D721Med (cell line): ENCODE measurements at places on chromosomes 13 and 19.
A peak's percentile ranks its signal among the peaks of the same experiment; 100 is the strongest.

DNA sequence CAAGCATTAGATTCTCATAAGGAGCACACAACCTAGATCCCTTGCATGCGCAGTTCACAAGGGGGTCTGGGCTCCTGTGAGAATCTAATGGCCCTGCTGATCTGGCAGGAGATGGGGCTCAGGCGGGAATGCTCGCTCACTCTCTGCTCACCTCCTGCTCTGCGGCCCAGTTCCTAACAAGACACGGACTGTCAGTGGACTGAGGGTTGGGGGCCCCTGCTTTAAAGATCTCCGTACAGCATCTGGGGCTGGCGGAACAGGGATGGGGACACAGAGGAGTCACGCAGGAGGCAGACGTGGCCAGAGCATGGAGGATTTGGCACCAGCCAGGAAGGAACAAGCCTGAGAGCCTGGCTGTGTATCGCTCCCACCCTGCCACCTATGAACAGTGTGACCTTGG lies 37.3 kb upstream of the ZNF536 start:
- DNase-seq = no peak

DNA sequence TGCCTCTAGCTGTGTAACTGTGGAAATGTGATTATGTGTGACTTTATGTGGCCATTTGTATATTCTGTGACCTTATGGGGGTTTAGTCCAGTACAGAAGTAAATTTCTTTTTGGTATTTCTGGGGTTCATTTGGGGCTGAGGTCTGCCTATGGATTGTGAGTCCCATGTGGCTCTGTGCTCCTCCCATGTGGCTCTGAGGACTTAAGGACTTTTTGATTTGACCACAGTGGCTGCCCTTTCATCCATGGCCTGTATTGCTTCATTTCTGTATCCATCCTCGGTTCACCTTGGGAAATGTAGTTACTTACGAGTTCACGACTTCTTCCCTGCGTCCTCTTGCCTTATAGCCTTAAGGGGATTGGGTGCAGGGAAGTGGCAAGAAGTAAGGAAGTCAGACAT lies 1.0 kb downstream of the ZNF420 start:
- no peak for DNase-seq

- DNase-seq = no peak
Measured at GRCh38 chr19:49666120-49666444, 349 bp downstream of the BCL2L12 start.

GRCh38 chr13:46668302-46668720 lies 115.3 kb downstream of the LRCH1 start:
- no peak for DNase-seq

DNA sequence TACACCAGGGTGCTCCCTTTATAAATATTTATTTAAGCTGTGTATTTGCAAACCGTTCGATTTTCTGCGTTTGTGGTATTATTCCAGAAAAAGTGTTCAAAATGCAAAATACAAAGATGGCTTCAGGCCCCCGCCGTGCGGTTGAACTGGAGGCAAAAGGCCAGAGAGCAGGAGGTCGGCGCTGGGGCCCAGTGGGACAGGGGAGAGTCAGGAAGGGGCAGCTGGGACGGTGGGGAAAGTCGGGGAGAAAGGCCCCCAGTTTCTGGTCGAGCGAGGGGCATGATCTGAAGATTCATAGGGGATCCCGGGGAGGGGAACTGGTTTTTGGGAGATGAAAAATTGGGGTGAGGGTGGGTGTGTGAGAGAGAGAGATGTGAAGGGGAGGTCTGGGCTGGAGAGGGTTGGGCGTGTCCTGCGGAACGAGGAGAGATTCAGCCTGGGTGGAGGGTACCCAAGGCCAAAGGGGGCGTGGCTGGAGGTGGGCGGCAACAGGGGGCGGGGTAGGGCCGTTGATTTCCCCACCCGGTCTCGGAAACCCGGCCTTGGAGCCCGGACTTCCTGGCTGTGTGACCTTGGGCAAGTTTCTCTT lies 678 bp downstream of the ISOC2 start:
- no peak for DNase-seq

DNA sequence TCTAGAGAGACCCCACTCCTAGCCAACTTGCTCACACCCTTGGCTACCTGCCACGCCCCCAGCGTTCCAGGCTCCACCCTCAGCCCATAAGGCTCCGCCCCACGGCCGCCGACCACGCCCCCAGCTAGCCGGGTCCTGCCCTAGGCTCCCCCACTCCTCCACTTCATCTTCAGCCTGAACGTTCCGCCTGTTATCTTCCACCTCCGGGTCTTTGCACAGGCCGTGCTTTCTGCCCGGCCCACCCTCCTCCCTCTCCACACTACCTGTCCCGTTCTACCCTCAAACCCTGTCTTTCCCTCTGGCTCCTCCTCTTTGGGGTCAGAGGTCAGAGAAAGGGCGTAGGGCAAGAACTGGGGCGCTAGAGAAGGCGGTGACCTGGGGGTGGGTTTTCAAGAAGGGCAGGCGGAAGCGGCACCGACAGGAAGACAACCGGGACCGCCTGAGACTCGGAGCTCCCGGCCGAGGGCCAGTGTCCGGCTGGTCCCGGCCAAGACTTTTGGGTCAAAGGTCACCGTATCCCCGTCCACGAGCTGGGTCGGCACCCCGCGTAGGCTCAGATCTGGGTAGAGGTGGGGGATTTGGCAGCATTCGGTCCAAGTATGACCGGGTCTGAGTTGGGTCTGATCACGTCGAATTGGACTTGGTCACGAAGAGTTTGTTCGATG lies 2.2 kb downstream of the PDE4C start:
- no peak for DNase-seq

- no peak for DNase-seq
Measured at GRCh38 chr13:28326056-28326455, 168.9 kb downstream of the FLT1 start.

GRCh38 chr13:114148521-114148855 lies 16.1 kb upstream of the RASA3 start:
- DNase-seq = peak; percentile 4

GRCh38 chr13:27583645-27584044 lies 36.7 kb downstream of the LNX2 start:
- no peak for DNase-seq

GRCh38 chr19:48391100-48392005 lies at the start of gene KDELR1:
Gene KDELR1, minus strand, starts transcription at chr19:48391551. Its CDS starts 193 bp downstream, at chr19:48391358.
- DNase-seq = peak; percentile 82

GRCh38 chr19:51587264-51588191 lies 16.4 kb downstream of the ZNF175 start:
- DNase-seq = no peak

DNA sequence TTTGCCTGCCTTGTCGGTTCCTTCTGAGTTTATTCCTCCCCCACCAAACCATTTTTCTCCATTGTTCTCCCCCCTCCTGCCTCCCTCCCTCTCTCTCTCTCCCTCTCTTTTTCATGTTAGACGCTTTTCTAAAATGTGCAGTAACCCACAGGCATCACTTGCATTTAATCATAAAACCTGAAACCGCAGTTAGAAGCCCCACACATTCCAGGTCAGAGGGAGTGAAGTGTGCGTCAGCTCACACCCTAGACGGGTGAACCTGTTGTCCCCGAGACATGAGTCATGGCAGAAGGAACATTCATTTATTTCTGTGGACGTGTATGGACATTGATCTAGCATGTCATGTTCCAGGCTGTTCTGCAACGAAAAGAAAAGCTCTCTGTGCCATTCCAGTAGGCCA lies 19.9 kb downstream of the ONECUT3 start:
- DNase-seq = no peak

- DNase-seq = no peak
Measured at GRCh38 chr19:35353635-35354034, 4.6 kb upstream of the FFAR3 start.

- DNase-seq = no peak
Measured at GRCh38 chr13:88704600-88705275, 1033.6 kb downstream of the SLITRK5 start.

GRCh38 chr13:113730258-113730691 lies 28.8 kb upstream of the TMEM255B start:
- no peak for DNase-seq

DNA sequence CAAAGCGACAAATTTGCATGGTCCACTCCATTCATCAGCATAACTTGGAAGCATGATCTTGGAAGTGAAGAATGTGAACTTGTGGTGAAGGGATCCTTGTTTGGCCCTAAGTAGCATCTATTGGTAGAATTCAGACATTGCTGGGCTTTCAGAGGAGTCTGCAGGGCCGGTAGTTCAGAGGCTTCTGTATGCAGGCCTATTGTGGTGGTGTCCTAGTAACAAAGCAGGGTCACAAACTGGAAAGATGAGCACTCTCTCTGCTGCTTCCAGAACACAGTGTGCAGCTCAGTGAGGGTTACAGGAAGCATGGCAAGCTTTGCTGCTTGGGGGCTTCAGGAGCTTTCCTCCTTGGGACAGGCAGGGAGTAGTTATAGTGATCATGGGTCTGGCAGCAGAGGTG lies 206.0 kb downstream of the TDRD3 start:
- DNase-seq = no peak

DNA sequence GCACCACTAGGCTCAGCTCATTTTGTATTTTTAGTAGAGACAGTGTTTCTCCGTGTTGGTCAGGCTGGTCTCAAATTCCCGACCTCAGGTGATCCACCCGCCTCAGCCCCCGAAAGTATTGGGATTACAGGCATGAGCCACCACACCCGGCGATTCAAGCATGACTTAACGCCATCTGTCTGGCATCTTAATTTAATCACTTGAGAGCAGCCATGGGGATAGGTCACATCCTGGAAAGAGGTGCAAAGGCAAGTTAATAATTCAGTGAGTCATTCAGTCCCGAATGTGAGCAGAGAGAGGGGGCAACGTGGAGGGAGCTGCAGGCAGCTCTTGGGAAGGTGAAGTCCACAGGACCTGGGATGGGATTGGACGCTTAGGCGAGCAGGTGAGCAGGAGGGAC lies 31.7 kb upstream of the USP29 start:
- DNase-seq = peak; percentile 57

DNA sequence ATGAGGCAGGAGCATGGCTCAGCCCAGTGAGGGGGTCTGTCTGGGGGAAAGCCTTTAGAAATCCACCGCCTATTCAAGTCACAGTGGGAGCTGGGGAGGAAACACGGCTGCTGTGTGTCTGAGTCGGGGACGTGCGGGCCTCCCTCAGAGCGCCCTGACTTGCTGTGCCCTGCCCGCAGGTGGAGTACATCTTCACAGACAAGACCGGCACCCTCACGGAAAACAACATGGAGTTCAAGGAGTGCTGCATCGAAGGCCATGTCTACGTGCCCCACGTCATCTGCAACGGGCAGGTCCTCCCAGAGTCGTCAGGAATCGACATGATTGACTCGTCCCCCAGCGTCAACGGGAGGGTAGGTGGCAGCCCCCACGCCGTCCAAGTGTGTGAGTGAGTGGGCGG lies 137.8 kb upstream of the MCF2L start:
- DNase-seq = no peak

DNA sequence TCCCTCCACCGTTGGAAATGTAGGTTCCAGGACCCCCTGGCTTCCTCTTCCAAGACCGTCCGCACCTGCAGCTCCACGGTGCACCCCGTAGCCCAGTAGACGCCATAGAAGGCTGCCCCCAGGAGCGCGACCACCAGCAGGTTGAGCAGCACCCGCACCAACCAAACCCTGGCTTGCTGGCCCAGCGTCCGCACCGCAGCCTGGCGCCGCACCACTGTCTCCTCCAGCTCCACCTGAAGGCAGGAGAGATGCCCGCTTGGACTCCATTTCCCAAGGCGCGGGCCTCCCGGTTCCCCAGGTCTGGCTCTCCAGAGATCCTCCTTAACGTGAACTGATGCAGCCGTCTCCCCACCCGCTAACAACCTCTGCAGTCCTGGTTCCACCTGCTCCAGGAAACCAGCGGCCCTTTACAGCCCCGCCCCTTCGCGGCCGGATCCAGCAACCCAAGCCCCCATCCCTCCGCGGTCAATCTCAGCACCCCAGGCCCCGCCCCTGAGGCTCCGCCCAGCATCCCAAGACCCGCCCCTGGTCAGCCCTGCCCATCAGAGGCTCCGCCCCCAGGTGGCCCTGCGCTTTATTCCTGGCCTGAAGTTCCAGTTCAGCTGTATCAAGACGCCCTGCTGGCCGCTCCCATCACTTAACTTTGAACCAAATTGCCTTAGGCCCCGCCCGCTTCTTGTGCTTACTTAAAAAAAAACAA lies 5.0 kb upstream of the LENG1 start:
- no peak for DNase-seq

DNA sequence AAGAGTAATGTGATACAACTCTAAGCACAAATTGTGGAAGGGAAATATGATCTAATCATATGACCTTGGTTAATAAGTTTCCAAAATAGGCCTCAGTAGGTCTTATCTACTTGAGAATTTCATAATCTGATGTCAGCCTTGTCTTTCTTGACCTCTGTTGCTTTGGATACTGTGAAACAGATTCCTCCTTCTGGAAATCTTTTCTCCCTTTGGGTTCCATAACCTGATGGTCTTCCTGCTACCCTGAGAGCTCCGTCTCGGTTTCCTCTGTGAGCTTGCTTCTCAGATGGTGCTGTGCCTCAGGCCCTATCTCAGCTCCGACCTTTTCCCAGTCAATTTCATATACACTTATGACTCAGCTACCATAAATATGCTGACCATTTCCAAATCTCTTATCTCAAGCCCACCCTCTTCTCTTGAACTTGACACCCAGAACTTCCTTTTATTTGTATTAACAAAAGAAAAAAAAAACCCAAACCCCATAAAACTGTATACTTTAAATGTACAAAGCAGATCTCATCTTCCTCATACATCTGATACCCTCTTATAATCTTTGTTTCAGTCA lies 6.4 kb upstream of the SLC46A3 start:
- no peak for DNase-seq

- DNase-seq = no peak
Measured at GRCh38 chr19:11736696-11737095, 2.0 kb downstream of the ZNF823 start.

GRCh38 chr19:57334191-57334590 lies 13.9 kb downstream of the ZNF543 start:
- DNase-seq = no peak

- no peak for DNase-seq
Measured at GRCh38 chr19:16589917-16590316, 17.7 kb upstream of the SLC35E1 start.

DNA sequence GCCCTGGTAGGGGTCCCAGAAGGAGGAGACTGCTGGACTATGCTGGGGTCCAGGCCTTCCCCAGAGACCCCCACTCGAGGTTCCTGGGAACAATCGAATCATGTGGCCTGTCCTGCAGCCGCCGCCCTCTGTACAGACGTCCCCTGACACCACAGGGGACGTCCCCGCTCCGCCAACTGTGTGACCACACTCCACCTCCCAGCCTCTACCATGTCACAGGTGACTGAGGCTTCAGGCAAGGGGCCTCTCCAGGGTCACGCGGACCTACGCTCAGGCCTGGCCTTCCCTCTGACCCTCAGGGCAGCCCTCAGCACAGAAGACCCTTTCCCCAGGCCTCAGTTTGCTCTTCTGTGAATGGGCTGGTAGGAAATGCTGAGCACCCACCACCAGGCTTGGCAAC lies 13.1 kb upstream of the TMEM161A start:
- DNase-seq = no peak

GRCh38 chr13:69720278-69720983 lies 387.2 kb upstream of the ATXN8OS start:
- DNase-seq = no peak

DNA sequence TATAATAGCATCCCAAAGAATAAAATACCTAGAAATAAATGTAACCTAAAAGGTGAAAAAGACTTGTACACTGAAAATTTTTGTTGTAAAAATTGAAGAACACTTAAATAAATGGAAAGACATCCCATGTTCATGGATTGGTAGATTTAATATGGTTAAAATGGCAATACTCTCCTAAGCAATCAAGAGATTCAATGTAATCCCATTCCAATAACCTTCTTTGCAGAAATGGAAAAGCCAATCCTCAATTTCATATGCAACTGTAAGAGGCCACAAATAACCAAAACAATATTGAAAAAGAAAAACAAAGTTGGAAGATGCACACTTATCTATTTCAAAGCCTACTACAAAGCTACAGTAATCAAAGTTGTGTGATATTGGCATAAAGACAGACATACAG lies 17.7 kb downstream of the DZIP1 start:
- DNase-seq = no peak

GRCh38 chr13:24341439-24341838 lies 32.1 kb downstream of the C1QTNF9 start:
- no peak for DNase-seq
